ENCODE measurements at places on chromosomes 2 and 18. TPM values are rescaled to one million over a fixed set of nuclear protein-coding genes. Genes with fewer than 3 reads are reported as not detected.

The KCNIP3 gene
- 1.8 TPM for total RNA-seq

The RESP18 gene
- total RNA-seq: not detected

The MRO gene
- total RNA-seq: 0.16 TPM

The CCNT2 gene
- 49.9 TPM for total RNA-seq

The SULT1C2 gene
- total RNA-seq: 2.2 TPM

The RIT2 gene
- 0.69 TPM for total RNA-seq

The TNFRSF11A gene
- total RNA-seq: 4.1 TPM

The UPP2 gene
- total RNA-seq: not detected

The CLASP1 gene
- total RNA-seq: 66.7 TPM

The NAT8 gene
- total RNA-seq: 0.79 TPM

The ZC3H6 gene
- 11.2 TPM for total RNA-seq

The SRD5A2 gene
- 0.09 TPM for total RNA-seq

The CAPN10 gene
- 17.4 TPM for total RNA-seq

The REG3A gene
- not detected for total RNA-seq

The SCG2 gene
- 41.0 TPM for total RNA-seq

The CHRNG gene
- total RNA-seq: 2.0 TPM

The CYRIA gene
- total RNA-seq: 0.15 TPM

The CACNB4 gene
- total RNA-seq: 58.4 TPM

The SKOR2 gene
- not detected for total RNA-seq

The ADCYAP1 gene
- total RNA-seq: 0.11 TPM

The KCTD18 gene
- total RNA-seq: 11.4 TPM

The GDF7 gene
- total RNA-seq: 4.7 TPM

The POLR1B gene
- 16.0 TPM for total RNA-seq

The CPLX4 gene
- total RNA-seq: 0.25 TPM

The GPR39 gene
- 1.3 TPM for total RNA-seq

The MIB1 gene
- 42.3 TPM for total RNA-seq

The CCDC141 gene
- 0.21 TPM for total RNA-seq

The SPATA3 gene
- not detected for total RNA-seq

The RBM44 gene
- 0.41 TPM for total RNA-seq

The POTEI gene
- 0.96 TPM for total RNA-seq

The L3MBTL4 gene
- total RNA-seq: 3.5 TPM

The HOXD13 gene
- 0.44 TPM for total RNA-seq

The SERPINB4 gene
- total RNA-seq: not detected

The PFN4 gene
- total RNA-seq: 1.00 TPM

The POMC gene
- total RNA-seq: 0.18 TPM

The FBXO36 gene
- 2.0 TPM for total RNA-seq

The ALPG gene
- total RNA-seq: not detected

The PCARE gene
- total RNA-seq: 0.09 TPM

The DSC3 gene
- 4.6 TPM for total RNA-seq

The FBLN7 gene
- total RNA-seq: 1.8 TPM

The AMER3 gene
- 0.09 TPM for total RNA-seq

The CDKL4 gene
- total RNA-seq: 2.9 TPM

The IL1F10 gene
- total RNA-seq: not detected
